ENCODE measurements at places on chromosomes 2 and 18.

DNA sequence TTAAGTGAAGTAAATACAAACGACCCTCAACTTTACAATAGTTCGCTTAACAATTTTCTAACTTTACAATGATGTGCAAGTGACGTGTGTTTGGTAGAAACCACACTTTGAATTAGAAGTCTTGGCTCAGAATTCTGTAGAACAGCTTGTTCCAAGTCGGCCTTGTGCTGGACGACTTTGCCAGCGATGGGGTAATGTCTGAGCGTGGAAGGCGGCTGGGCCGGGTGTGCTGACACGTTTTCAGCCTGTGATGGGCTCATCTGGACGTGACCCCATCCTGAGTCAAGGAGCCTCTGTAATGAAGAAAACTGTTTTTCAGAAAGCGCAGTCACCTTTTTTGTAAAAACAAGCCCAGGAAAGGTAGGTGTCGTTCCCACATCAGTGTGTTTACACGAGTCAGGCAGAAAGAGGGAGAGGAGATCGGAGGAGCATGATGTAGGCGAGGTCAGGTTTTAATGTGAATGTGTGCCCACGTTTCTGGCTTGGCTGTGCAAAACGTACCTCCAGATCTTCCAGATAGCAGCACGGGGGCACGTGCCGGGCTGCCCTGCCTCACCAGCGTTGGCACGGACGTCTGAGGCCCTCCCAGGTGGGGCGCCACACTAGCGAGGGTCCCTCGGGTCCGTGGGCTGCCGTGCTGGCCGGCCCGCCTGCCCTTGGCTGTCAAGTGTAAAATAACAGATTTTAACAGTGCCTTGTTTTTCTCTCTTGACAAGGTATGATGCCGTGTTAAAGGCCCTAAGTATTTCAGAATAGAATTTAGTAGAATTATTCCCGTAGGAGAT, 54.6 kb downstream of the CTDP1 start:
- DNase-seq: no peak

DNA sequence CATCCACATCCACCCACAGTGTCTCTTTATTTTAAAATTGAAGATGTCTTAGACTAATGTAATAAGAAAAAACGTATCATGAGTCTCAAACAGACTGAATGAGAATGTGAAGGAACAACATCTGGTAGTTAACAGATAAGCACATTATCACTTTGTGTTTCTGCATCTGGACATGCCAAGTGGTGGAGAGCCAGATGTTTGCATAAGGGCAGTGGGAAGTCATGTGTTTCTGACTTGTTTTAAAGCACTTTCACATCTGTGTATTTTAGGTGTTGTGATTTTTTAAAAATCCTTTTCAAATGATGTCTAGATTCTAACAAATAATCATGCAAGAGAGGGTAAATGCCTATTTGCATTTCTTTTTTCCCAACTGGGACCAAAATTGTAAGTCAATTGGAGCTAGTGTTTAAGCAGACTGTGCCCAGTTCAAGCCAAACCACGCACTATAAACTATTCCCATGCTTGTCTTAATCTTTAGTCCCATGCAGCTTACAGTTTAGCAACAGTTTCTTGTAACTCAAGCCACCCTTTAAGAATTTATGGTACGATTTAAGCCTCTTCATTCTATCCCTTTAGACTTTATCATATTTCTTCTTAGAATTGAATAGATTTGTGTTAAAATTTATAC, 272.7 kb upstream of the DOK6 start:
- DNase-seq: no peak

DNA sequence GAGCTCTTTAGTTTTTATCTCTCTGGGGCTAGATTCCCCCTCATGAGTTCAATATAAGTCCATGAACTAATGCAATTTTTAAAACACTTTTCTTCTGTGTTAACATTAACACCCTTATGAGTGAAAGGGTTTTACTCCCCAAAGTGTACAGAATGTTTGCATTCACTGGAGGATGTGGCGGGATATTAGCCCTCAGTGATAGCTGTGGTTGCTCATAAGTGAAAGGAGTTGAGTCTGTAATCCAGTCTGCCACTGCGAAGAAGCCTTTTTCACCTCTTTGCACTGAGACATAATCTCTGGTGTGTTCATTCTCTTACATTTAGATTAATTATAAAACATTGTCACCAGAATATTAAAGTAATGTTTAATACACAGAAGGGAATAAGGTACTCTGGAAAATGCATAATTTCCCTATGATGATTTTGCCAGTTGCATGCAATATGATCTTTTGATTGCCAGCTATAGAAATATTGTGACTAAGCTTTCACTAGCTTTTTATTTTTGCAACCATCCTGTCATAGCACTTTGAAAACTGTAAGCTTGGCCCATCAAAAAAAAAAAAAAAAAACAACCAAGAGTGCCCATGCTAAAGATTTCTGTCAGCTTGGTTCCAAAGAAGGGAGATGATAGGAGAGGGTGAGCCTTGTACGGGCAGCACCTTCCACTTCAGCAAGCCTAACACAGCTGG, 113.2 kb downstream of the BCL11A start:
- DNase-seq: no peak

DNA sequence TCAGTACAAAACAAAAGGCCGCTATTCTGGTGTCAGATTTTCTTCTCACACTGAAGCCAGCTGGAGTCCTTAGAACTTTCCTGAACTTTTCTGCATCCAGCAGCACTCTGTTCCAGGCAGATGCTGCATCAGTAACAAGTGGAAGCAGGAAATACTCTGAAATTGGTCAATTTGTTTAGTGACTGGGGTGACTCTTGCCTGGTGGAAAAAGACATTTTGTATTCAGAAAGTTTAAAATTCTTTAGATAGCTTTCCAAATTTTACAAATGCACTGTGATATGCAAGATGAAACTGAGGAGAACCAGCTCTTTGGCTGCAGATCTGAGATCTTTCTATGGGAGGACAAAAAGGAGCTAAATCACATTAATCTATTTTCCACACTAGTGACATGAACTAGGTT, 385.7 kb downstream of the NRXN1 start:
- DNase-seq: no peak

DNA sequence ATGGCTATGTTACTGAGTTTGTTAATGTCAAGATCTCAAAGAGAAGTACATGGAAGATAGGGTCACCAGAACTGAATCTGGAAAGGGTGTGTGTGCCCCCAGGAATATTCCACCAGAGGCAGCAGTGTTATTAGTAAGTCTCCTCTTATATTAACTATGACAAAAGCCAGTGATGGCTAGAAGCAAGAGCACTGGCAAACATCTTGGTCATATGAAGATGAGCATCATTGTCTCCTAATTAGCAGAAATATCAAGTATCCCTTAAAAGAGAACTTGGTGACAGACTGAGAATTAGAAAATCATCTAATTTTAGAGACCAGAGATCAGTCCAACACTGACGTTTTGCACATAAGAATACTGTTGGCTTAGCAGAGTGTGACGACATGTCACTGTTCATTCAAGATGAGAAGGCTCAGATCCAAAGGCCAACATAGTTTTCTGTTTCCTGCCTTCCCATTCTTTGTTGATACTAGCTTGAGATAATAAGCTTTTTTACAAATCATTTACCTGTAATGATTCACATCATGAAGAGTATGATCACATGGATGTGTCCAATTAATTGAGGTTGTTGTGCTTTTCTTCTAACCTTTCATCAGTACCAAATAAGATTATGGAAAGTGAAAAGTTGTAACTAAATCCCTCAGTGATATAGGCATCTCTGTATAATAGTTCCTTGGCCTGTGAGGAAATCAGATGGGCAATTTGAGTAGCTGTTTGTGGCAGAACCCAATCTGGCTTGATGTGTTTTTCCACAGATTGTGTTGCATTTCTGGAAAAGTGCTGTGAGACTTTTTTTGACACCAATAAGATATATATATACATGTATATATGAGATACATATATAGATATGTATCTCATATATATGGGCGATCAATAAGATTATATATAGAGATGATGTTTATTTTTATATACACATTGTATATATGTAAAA, 44.5 kb downstream of the MAPRE2 start:
- DNase-seq: no peak

GRCh38 chr18:25310045-25310444, 41.9 kb downstream of the ZNF521 start:
- DNase-seq: no peak

GRCh38 chr2:233198026-233198425, 53.4 kb upstream of the ATG16L1 start:
- DNase-seq: no peak

- DNase-seq: no peak
Measured at GRCh38 chr18:49837889-49838288, 24.6 kb upstream of the ACAA2 start.

DNA sequence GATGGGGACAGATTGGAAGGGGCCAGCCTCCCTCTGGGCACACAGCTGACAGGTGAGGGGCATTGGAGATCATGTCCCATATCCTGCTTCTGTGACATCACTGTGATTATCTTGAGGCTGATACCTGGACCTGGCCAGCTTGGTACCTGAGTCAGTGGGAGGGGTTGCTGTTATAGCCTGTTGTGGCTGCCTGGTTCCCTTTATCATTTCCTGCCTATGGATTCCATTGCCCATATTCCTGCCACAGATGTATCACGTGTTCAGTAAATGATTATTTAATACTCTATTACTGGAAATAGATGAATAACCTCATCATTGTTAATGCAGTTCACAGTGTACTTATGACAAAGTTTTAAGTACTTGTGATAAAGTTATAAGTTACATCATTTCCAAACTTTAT, 7.8 kb upstream of the SCYGR1 start:
- no peak for DNase-seq

- DNase-seq: no peak
Measured at GRCh38 chr2:42984617-42985016, 192.2 kb upstream of the HAAO start.

GRCh38 chr2:8548065-8548618, 133.7 kb upstream of the ID2 start:
- no peak for DNase-seq

DNA sequence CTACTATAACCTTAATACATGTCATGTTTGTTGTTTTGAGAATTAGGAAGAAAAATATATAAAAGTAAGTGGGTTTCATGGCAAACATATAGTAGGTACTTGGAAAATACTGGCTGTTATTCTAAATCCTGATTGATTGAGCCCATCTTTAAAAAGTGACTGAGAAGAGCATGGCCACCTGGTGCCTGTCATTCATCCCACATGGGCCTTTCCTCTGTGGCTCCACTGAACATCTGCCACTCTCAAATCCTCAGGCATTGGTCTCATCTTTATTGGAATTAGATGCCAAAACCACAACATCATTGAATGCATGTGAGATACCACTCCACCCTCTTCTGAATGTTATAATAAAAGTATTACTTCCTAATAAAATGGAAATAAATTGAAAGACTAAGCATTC, 101.6 kb upstream of the TTN start:
- no peak for DNase-seq

- peak; percentile 56 for DNase-seq
Measured at GRCh38 chr2:74690571-74690970, 36.5 kb downstream of the SEMA4F start.

DNA sequence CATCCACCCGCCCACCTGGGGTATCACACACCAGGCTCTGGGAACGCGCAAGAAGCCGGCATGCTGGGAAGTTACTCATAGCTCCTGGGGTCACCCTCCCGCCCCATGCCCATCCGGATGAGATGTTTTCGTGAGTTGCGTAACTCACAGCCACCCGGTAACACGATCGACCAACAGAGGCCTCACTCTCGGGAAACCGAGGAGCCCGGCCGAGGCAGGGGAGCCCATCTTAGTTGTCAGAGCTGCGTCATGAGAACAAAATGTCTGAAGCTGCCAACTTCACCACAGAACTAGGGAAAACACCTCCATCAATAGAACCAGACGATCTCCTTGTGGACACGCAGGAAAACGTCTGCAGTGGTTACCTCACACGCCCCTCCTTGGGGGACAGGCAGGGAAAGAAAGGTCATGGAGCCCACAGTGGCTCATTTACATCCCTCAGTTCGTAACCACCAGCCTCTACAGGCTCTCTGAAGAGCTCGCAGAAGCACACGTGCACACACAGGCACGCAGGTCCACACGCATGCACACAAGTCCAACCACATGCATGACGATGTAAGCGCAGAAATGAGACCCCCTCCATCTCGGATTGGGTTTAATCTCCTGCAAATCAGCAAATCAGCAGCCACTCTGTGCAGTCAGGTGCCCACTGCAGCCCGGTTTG, 26.2 kb downstream of the ADI1 start:
- no peak for DNase-seq

DNA sequence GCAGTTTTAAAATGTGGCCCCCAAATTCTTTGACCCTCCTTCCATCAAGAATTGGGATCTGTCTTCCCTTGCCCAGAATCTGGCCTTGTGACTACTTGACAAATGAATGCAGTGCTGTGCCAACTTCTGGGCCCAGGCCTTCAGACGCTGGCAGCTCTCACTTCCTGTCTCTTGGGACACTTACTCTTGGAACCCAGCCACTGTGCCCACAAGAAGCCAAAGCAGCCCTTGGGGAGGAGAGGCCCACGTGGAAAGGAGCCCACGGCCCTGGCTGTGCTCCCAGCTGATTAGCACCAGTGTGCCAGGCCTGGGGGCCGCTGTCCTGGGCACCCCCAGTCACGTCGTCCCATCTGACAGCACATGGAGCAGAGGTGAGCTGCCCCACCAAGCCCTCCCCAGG, 56.6 kb downstream of the RPL37A start:
- no peak for DNase-seq

DNA sequence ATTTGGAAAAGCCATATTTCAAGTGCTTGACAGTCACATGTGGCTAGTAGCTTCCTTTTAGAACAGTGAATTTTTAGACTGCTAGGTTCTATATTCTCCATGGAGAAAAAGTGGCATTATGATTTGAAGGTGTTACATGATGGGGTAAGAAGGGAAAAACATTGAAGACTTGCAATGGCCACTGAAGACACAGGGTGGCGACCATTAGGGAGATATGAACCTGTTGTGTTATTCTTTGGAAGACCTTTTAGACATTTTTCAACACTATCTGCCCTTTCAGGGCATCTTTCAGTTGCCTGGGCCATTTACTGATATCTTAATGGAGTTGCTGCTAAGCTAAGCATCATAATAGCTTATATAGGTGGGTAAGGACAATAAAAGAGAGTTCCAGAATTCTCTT, 1387.2 kb downstream of the SUCLG1 start:
- no peak for DNase-seq

DNA sequence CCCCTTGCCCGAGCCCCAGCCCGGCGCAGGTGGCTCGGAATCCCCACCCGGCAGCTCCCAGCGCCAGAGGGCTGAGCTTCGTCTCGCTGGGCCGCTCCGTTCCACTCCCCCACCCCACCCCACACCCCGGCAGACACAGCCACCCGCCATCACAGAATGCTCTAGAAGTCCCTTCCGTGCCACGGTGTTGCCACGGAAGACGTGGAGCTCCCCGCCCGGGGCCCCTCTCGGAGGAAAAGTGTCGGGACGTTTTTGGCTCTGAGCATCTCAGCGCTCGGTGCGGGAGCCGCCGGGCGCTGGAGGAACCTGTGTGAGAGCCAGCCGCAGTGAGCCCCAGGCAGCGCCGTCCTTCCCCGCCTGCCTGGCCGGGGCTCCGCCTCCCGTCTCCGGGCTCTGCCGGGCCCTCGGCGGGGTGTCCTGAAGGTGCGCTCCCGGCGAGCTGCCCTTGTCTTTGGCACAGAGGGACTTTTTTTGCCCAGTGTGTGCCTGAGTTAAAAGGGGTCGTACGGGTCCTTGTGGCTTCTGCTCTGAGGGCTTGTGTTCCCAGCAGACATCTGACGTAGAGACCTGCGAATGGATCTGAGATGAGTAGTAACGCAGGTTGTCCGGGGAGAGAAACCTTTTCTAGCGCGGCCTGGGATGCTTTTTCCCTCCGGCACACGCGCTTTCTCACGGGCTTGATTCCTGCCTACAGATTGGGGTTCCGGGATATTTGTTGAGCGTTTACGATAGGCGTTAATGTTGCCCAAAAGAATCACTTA, 1.8 kb downstream of the ZCCHC2 start:
- DNase-seq: no peak

All from neuronal stem cell (in vitro differentiated cells).